ENCODE measurements at places on chromosomes 2 and 18.
A peak's percentile ranks its signal among the peaks of the same experiment; 100 is the strongest.

DNA sequence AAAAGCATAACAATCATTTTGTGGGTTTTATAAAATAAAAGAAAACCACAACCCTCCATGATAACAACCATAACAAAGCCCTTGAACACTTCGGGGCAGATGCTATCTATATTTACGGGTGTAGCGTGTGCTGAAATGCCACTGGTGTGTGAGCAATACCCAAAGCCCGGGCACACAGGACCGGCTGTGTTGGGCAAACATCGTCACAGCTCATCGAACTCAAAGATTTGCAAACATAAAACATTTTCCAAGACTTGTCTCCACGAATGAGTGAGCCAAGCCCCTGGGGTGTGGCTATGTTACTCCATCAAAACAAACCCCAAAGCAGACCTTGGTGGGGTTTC, 290.2 kb downstream of the LPIN1 start:
- no peak for DNase-seq

- no peak for DNase-seq
These were observed 147.7 kb upstream of the GLI2 start for GRCh38 chr2:120587997-120588336.

DNA sequence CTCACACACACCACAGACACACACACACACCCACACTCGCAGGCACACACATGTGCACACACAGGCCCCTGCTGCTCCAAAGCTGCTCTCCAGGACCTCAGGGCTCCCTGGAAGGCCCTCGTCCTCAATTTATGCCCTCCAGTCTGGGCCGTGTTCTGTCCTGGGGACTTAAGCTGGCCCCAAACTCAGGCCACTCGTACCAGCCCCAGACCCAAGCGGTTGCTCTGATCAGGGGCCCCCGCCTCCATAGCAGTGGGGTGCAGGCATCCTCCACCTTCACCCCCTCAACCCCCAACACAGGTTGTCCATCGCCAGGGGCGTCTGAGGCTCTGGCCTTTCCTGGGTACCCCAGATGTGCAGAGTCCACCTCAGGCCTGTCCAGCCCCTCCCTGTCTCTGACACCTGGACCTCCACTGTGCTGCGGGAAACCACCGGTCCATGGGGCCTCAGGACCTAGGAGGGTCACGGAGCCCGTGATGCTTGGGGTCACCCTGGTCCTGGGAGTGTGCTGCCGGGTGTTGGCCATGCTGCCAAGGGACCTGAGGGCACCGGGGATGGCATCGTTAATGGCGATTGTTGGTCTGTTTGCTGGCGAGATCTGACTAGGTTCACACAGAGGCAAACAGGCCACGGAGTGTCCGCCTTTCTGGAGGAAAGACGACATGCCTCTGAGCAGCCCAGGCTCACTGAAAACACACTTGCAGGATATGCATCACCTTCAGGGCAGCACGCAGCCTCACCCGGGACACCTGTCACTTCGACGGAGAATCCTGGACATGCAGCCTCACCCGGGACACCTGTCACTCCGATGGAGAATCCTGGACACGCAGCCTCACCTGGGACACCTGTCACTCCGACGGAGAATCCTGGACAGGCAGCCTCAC, 155.6 kb downstream of the NDUFA10 start:
- DNase-seq = no peak

DNA sequence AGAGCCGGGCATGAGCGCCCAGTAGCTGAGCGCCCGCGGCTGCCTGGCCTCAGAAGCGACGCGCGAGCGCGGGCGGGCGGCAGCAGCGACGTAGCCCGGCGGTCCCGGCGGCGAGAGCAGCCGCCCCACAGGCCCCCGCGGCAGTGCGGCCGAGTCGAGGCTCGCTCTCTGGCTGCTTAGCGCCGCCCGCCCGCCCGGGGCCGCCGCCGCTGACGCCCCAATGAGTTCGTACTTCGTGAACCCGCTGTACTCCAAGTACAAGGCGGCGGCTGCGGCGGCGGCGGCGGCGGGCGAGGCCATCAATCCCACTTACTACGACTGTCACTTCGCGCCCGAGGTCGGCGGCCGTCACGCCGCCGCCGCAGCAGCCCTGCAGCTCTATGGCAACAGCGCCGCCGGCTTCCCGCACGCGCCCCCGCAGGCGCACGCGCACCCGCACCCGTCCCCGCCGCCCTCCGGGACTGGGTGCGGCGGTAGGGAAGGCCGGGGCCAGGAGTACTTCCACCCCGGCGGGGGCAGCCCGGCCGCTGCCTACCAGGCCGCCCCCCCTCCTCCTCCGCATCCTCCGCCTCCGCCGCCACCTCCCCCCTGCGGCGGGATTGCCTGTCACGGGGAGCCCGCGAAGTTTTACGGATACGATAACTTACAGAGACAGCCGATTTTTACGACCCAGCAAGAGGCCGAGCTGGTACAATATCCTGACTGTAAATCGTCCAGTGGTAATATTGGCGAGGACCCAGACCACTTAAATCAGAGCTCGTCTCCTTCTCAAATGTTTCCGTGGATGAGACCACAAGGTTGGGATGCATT, 847 bp downstream of the HOXD8 start:
- DNase-seq = no peak

- no peak for DNase-seq
These were observed 1723.7 kb downstream of the SUCLG1 start for GRCh38 chr2:82735336-82735735.

DNA sequence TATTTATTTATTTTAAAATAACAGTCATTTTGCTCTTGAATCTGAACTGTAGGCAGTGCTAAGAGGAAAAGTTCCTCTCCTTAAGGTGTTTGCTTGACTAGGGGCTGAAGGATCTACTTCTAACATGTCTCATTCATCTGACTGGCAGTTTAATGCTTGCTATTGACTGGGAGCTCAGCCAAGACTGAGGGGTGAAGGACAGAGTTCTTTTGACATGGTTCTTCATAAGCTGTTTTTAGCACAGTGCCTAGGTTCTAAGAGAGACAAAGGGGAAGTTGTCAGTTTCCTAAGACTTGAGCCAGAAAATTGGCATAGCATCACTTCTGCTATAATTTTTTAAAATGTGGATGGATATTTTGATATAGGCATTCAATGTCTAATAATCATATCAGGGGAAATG, 73.0 kb downstream of the COMMD1 start:
- no peak for DNase-seq

GRCh38 chr2:19476327-19476726, 117.9 kb upstream of the OSR1 start:
- no peak for DNase-seq

DNA sequence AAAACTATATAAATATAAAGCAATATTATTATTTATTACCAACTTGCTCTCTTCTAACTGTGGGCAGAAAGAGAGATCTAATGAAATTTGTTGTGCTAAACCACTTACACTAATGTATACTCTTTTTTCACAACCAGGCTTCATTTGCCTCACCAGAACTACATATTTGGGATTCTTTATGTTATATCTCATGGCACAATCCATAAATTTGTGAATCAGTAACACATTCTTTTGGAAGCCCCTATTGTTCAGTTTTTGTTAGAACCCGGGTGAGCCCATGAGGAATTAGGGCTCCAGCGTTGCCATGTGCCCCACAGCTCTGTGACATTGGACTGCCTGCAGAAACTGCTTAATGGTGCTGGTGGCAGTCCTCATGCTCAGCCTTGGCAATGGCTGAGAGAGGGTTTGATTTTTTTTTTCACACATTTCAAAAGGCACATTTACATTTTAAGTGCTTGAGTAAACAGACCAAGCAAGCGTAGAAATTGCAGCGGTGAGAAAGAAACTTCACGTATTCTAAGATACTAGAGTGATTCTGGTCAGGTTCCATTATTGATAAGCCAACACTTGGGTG, 15.3 kb downstream of the VIT start:
- no peak for DNase-seq

DNA sequence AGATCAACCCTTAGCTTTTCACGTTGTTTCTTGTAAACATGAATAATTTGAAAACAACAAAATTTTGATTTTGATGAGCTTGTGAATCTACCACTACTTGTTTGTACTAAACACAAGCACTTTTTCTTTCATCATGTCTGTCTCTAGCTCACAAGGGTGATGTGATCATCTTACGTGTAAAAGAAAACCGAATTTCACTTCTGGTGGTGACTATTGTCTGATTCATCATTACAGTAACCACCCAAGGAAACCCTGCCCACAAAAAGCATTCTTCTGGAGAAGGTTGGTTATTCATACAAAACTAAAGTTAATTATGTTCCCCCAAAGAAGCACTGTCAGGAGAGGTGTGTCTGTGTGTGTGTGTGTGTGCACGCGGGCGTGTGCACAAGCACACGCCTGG, 285.4 kb downstream of the ZNF516 start:
- DNase-seq = no peak

DNA sequence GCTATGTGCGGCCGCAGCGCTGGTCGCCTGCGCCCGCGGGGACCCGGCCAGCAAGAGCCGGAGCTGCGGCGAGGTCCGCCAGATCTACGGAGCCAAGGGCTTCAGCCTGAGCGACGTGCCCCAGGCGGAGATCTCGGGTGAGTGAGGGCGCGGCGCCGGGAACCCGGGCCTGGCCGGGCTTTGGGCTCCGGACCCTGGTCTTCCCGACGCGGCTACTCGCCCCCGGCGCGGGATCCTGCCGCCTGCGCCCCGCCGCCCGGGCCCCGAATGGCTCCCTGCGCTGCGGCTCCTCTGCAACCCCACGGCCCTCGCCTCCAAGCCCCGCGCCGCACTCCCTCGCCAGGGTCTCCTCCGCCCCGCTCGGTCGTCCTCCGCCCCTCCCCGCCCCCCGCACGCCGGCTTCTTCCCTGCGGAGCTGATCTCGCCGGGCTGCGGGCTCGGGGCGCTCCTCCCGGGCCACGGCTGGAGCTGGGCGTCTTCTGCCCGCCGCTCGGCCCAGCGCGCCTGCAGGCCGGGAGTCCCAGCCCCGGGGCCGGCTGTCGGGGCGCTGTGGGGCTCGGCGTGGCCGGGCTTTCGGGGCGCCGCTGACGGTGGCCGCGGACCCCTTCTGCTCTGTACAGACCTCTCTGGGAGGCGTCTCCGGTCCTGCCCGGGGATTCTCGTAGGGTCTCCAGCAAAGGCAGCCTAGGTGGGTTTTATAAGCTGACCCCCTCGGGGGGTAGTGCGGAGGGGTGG, 652 bp downstream of the GPC1 start:
- DNase-seq = peak; percentile 77

- no peak for DNase-seq
These were observed 159.4 kb downstream of the BABAM2 start for GRCh38 chr2:28049899-28050298.

DNA sequence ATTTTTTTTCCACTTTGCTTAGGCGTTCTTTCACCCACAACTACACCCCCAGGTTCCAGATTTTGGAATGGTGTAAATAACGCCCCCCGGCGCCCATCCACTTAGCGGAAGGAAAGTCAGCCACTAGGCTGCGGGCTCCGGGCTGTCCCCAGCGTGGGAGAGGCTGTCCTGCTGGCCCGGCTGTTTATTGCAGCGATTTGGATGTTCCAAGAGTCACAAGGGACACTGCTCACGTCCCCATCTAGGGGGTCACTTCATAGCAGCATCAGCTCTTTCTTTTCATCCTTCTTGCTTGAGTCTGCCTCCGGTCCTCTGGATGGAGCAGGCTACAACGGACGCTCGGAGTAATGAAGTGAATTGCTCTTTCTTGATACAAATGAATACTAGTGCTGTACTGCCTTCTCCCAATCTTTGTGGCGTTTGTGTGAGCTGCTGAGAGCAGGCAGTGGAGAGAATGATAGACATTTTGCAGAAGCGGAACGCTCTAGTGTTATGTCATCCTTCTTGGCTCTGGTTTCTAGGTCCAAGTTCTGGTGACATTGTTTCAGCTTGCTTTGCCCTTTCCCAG, 50.7 kb upstream of the PAIP2B start:
- DNase-seq = peak; percentile 46

GRCh38 chr2:53600815-53601214, 166.8 kb upstream of the CHAC2 start:
- no peak for DNase-seq

- no peak for DNase-seq
These were observed 223.2 kb downstream of the LDLRAD4 start for GRCh38 chr18:13441736-13442135.

- no peak for DNase-seq
These were observed 332.3 kb upstream of the FIGN start for GRCh38 chr2:164068063-164068462.

- DNase-seq = no peak
These were observed 315.0 kb upstream of the TFPI start for GRCh38 chr2:187869195-187869594.

- no peak for DNase-seq
These were observed 36.5 kb downstream of the RHOB start for GRCh38 chr2:20483194-20483895.

GRCh38 chr2:68126561-68126960, 31.1 kb upstream of the PNO1 start:
- no peak for DNase-seq

GRCh38 chr2:42961385-42961811, 169.0 kb upstream of the HAAO start:
- no peak for DNase-seq

DNA sequence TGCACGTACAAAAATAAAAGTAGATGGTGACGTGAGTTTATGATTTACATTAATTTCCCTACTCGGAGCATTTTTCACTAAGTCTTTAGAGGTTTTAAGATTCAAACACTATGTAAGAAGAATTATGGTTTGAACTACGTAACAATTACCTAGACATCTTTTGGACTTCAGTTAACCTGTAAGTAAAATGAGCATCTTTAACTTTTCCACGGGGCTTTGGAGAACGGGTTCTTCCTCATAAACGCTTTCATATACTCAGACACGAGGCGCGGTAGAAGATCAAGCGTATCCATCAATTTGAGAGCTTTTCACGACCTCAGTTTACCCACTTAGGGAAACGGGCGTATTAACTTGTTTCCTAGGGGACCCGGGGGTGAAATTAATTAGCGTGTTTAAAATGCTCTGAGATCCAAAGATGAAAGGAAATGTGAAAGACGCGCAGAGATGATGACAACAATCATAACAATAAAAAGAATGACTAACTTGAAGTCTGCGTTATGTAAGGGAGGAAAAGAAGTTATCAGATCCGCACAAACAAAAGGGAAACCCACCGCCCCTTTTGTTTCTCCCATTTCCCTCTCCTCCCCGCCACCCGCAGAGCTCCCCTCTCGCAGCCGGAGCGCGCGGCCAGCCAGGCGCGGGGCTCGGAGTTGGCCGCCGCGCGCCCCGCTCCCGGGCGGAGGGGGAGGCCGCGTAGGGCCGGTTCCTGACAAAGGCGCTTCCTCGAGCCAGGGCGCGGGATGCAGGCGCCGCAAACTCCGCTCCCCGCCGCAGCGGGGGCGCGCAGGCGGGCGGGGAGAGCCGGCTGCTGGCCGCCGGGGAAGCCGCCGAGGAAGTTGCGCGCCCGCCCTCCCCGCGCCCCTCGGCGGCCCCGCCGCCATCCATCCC, 807 bp downstream of the PELI1 start:
- DNase-seq = peak; percentile 50

- DNase-seq = no peak
These were observed 27.8 kb upstream of the SLC9A2 start for GRCh38 chr2:102591491-102592045.

GRCh38 chr2:235608200-235608887, 114.5 kb downstream of the AGAP1 start:
- no peak for DNase-seq

- DNase-seq = no peak
These were observed 16.4 kb downstream of the NLRC4 start for GRCh38 chr2:32248299-32248698.

Data from pancreas (tissue), 10 donors.